ENCODE measurements at places on chromosomes 16 and 17. TPM values are rescaled to one million over a fixed set of nuclear protein-coding genes. Genes with fewer than 3 reads are reported as not detected.

MYOCD gene
- not detected for total RNA-seq

HAGHL gene
- 57.6 TPM for total RNA-seq

ODF4 gene
- not detected for total RNA-seq

C16orf87 gene
- total RNA-seq, result 8.6 TPM

DNA sequence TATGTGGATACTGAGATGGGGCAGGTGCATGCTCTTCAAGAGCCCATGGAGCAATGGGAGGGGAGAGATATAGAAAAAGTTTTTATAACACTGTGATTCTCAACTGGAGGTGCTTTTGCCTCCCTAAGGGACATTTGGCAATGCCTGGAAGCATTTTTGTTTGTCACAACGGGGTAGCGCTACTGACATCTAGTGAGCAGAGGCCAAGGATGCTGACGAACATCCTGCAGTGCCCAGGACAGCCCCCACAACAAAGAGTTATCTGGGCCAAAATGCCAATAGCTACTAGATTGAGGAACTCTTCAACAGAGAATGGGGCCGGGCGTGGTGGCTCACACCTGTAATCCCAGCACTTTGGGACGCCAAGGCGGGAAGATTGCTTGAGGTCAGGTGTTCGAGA lies 67.2 kb upstream of the CLEC3A start:
- DNase-seq, result no peak
- H3K27ac ChIP-seq, result no peak overlapping the region
- H3K4me1 ChIP-seq, result no peaks in the 10 kb centered on the region
- H3K4me3 ChIP-seq, result no peak overlapping the region

- no peaks in the 10 kb centered on the region for H3K36me3 ChIP-seq
- no peaks in the 10 kb centered on the region for H3K4me1 ChIP-seq
- H3K27me3 ChIP-seq, result peaks cover 7% of the 10 kb centered on the region
- no peak overlapping the region for H3K4me3 ChIP-seq
Measured at GRCh38 chr16:77897129-77897437, 108.7 kb downstream of the VAT1L start.

TMEM186 gene
- total RNA-seq, result 20.5 TPM

SLC7A5 gene
- total RNA-seq, result 357 TPM

DNA sequence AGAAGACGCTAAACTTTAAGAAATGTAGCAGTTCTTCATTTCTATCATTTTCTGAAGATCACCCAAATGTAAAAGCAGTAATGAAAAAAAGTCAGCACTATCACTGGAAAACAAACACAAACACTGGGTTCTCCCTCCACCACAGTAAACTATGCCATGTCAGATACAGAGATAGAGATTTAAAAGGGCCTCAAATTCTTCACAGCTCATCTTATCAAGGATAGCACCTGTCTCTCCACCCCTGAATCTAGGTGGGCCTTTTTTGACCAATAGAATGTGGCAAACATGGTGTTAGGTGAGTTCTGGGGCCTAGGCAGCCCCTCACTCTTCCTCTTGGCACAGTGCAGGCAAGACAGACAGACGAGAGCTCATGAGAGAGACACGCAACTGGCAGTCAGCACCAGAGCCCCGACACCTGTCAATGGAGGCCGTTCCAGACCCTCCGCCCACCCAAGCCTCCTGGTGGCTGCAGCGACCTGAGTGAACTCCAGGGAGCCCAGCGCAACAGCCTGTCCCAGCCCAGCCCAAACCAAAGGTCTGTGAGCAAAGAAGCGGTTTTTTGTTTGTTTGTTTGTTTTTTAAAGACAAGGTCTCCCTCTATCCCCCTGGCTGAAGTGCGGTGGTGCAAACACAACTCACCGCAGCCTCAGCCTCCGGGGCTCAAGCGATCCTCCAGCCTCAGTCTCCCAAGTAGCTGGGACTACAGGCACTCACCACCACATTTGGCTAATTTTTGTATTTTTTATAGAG lies 79.8 kb downstream of the TBC1D16 start:
- H3K4me3 ChIP-seq, result no peak overlapping the region
- no peaks in the 10 kb centered on the region for H3K4me1 ChIP-seq
- DNase-seq, result no peak
- no peaks in the 10 kb centered on the region for H3K27me3 ChIP-seq
- H3K27ac ChIP-seq, result no peak overlapping the region

DNA sequence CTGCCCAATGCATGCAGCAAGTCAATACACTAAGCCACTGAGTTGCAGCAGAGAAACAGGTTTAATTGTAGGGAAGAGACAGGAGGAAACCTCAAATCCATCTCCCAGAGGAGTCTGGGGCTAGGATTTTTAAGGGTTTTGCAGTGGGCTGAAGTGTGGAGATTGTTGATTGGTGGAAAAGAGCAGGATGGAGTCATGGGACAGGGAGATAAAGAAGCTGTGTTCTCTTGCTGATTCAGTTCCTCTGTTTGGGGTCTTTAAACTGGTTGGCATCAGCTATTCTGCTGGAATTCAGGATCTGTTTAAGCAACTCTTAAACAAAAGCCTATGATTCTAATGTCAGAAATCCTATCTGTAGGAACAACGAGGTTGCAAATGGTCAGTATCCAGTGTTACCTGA lies 180.8 kb upstream of the CACNG3 start:
- DNase-seq, result no peak
- no peak overlapping the region for H3K27ac ChIP-seq
- no peak overlapping the region for H3K4me3 ChIP-seq

ABCA3 gene
- 8.0 TPM for total RNA-seq

DNA sequence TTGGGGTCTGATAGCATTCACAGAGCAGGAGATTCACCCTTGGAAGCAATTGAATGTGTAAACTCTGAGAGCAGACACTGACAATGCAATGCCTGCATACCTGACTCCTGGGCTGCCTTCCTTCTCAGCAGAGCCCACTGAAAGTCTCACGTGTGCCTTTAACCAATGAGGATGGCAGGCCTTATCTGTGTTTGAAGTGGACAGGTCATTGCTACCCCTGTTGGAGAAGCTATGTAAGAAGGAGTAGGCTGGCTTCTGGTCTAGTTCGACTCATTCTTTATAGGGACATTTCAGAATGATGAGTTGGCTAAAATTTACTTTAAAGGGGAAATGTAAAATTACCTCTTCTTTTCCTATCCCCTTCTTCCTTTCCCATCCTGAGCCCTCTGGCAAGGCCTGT lies 446.3 kb downstream of the SLC39A11 start:
- H3K4me3 ChIP-seq, result no peak overlapping the region
- peaks cover 13% of the 10 kb centered on the region for H3K4me1 ChIP-seq
- H3K27ac ChIP-seq, result no peak overlapping the region
- DNase-seq, result peak; percentile 56
- H3K27me3 ChIP-seq, result no peaks in the 10 kb centered on the region

DNA sequence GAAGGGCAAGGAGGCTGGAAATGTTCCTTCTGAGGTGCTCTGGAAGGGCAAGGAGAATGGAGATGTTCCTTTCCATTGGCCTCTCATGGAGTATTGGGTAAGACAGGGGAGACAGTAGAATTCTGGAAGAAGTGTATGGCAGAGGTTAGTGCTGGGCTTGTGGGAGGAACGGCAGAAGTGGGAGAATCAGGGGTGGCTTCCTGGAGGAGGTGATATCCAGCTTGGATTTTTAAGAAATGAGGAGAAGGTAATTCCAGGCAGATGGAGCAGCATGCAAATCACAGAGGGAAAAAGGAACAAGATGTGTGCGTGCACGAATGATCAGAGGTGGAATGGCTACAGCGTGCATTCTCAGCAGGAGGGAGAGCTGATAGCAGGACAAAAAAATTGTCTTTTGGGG lies 45.1 kb upstream of the ASIC2 start:
- no peak overlapping the region for H3K4me3 ChIP-seq
- DNase-seq, result no peak

DNA sequence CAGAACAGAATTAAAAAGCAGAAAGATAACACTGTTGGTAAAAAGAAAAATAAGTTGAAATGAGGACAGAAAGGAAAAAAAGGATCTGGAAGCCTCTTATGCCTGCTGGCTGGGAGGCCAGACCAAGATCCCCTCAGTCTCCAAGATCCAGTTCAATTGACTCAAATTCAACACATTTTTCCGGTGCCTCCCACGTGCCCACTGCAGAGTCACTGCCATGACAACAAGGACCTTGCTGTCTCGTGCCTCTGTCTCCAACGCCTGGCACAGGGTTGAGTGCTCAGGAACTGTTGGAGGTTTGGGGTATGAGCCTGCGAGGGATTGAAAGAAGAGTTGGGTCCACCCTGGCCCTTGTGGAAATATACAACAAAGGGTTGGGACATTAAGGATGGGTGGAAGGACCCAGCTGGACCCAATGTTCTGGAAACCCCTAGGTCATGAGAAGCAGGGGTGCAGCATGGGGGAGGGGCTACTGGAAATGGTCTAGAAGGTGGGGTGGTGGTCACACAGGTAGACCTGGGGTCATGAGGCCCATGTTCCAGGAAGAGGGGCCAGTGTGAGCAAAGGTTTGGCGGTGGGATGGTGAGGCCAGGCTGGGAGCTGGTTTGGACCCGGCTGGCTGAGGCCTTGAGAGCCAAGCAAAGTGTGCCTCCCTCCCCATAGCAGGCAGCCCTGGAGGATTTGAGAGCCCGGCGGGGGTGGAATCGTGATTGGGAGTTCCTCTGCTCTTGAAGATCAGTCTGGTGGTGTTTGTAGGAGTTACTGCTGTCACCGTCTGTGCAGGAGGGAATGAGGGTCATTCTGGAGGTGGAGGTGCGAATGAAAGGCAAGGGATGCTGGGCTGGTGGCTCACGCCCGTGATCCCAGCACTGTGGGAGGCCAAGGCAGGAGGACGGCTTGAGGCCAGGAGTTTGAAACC lies 1.3 kb downstream of the IL34 start:
- no peaks in the 10 kb centered on the region for H3K27me3 ChIP-seq
- no peaks in the 10 kb centered on the region for H3K36me3 ChIP-seq
- peaks cover 13% of the 10 kb centered on the region for H3K4me1 ChIP-seq
- H3K4me3 ChIP-seq, result no peak overlapping the region
- no peak for DNase-seq

DNA sequence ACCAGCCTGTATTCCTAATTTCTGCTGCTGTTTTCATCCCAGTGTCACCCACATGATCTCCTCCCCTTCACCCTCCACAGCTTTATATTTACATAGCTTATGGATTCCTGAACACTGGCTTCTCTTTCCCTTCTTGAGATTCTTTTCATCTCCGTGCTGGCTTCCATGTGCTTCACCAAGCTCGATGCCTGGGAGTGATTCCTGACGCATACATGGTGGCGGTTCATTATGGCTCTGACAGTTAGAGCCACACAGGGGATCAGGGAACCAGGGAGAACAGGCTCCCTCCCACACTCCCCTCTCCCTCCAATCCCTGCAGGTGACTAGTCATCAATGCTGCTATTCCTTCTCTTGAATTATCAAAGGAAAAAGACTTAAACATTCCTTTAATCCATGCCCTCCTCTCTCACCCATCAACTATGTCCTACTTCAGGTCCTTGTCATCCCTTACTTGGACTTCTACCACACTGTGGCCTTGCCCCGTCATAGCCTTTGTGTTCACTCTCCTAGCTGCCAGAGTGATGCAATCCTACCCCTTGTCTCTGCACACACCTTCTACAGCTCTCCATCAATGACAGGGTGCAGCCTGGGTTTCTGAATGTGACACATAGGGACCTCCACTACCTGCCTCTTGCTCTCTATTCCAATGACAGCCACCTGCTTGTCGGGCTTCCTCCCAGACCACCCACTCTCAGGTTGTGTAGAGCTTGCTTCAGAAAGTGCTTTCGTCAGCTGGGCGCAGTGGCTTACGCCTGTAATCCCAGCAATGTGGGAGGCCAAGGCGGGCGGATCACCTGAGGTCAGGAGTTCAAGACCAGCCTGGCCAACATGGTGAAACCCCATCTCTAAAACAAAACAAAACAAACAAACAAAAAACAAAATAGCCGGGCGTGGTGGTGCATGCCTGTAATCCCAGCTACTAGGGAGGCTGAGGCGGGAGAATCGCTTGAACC lies 43.6 kb downstream of the MYH13 start:
- no peak for DNase-seq
- no peaks in the 10 kb centered on the region for H3K36me3 ChIP-seq
- no peaks in the 10 kb centered on the region for H3K4me1 ChIP-seq

MSLN gene
- 59.9 TPM for total RNA-seq

SETD1A gene
- 33.2 TPM for total RNA-seq

ERAL1 gene
- 47.1 TPM for total RNA-seq

ST6GALNAC2 gene
- 18.7 TPM for total RNA-seq

KRTAP3-2 gene
- not detected for total RNA-seq

DNA sequence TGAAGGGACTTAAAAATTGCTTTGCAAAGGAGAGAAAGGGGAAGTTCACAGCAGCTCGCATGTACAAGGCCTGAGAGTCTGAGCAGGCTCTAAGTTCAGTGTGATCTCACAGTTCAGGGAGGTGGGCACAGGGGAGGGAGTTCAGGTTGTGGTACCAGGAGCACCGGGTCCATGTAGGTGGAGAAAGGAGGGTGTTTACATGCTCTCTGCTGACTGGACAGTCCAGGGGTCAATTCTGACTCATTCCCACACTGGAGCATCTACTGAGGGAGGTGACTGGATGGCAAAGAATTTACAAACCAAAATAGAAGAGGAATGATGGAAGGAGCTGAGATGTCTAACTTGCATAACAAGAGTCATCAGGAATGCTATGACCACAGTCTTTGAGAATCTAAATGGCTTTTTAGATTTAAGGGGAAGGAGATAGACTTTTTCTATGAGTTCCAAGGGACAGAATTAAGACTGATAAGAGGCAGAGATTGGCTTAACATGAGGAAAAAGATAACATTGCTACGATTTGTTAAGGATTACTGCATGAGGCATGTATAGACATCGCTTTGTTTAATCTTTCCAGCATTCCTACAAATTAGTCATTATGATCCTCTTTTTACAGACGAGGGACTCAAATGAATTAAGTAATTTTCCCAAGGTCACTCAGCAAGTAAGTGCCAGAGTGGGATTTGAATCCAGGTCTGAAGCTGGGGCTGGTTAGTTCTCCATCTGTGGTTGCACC lies 29.9 kb downstream of the MIS12 start:
- H3K36me3 ChIP-seq, result no peaks in the 10 kb centered on the region
- peak overlapping the region; percentile 18 for H3K27ac ChIP-seq
- peak; percentile 88 for DNase-seq

OTOP3 gene
- total RNA-seq, result not detected

DNA sequence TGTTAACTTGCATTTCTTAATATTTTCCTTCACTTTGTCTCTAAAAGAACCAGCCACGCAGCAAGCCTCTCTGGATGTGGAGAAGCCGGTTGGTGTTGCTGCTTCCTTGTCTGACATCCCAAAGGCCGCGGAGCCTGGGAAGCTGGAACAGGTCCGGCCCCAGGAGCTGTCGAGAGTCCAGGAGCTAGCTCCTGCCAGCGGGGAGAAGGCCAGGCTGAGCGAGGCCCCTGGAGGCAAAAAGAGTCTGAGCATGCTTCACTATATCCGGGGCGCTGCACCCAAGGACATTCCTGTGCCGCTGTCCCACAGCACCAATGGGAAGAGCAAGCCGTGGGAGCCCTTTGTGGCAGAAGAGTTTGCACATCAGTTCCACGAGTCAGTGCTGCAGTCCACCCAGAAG lies 22.8 kb downstream of the GINS2 start:
- no peak overlapping the region for H3K27ac ChIP-seq
- H3K4me1 ChIP-seq, result no peaks in the 10 kb centered on the region
- H3K4me3 ChIP-seq, result no peak overlapping the region
- DNase-seq, result no peak

GRCh38 chr17:75476271-75476671 lies 19.8 kb downstream of the TMEM94 start:
- H3K4me1 ChIP-seq, result no peaks in the 10 kb centered on the region
- no peak overlapping the region for H3K4me3 ChIP-seq
- no peak for DNase-seq
- H3K27me3 ChIP-seq, result no peaks in the 10 kb centered on the region
- H3K27ac ChIP-seq, result no peak overlapping the region

GRCh38 chr17:82050761-82051641 lies 610 bp downstream of the RFNG start:
- no peak for DNase-seq
- no peak overlapping the region for H3K27ac ChIP-seq
- H3K27me3 ChIP-seq, result no peaks in the 10 kb centered on the region
- H3K4me1 ChIP-seq, result no peaks in the 10 kb centered on the region

Data from PC-9 (cell line).